Activated gamma-delta T cell treated with Interleukin-2 at 50 U/mL for 16 hours (primary cell): ENCODE measurements at places on chromosomes 3 and 15.

DNA sequence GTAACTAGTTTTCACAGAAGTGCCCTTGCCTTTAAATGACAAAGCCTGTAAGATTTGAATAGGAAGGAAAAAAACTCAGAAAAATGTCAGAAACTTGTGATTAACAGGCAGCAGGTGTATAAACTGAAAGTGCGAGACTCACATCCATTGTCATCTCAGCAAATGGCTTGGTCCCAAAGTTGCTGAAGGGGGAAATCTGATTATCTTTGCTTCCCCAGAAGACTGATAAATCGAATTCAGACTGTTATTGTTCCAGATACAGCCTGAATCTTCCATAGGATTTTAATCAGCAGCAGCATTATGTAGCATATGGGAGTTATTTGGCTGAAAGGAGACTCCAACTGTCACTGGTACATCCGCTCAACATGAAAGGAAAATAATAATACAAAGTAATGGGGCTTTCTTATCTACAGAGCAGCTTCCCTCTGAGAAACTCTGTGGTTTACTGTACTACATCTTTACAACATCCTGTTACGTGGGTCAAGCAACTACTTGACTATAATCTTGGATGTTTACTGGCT, 550.4 kb upstream of the CCDC54 start:
- no peak for DNase-seq

DNA sequence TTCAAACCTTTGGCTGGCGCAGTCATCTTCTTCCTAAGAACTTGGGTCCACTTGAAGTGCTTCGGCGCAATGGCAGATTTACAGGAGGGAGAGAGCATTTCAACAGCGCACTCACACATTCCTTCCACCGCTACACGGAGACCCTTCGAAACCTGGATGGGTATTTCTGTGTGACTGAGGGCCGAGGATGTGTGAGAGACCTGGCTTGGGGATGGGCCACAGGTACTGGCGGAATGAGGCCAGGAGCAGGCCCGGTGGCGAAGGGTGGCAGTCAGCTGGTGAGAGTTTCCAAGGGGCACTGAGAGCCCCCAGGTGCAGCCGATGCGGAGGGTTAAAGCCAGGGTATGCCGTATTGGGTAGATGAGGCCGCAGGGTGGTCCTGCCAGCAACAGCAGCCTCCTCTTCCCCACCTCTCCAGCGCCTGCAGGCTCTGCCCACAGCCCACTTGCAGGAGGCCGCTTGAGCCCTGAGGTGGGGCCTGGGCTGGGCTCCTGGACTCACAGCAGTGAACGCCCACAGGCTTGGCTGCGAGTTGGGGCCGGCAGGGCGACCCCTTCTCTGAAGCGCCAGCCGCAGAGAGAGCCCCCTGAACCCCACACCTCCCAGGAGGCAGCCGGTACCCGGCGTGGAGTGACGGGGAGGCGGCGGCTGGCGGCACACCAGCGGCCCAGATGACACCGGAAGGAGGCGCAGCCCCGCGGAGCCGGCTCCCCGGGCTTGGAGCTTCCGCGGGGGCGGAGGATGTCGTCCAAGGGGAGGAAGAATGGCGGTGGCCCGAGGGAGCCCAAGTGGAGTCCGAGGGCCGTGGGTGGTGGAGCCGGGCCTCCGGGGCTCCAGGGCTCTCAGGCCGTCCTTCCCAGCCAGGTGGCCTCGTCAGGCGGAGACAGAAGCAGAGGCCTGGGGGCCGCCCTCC, 166.5 kb downstream of the NSMCE3 start:
- no peak for DNase-seq

GRCh38 chr3:29293421-29293820, 12.6 kb downstream of the RBMS3 start:
- no peak for DNase-seq

- no peak for DNase-seq
These were observed 283.8 kb downstream of the C3orf38 start for GRCh38 chr3:88433568-88433967.

DNA sequence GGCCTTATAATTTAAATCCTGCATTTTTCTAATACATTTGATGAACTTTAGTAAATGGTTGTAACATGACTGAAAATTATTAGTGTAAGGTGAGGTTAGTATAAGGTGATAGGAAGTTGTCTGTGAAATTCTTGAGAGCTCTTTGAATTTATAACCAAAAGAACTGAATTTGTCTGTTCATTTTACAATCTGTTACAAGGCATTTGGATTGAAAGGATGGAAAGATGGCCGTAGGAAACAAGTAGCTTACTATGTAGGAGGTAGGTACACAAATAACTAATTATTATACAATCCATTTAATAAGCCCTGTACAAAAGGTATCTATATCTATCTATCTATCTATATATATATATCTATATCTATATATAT, 6.6 kb downstream of the DIPK2A start:
- no peak for DNase-seq

DNA sequence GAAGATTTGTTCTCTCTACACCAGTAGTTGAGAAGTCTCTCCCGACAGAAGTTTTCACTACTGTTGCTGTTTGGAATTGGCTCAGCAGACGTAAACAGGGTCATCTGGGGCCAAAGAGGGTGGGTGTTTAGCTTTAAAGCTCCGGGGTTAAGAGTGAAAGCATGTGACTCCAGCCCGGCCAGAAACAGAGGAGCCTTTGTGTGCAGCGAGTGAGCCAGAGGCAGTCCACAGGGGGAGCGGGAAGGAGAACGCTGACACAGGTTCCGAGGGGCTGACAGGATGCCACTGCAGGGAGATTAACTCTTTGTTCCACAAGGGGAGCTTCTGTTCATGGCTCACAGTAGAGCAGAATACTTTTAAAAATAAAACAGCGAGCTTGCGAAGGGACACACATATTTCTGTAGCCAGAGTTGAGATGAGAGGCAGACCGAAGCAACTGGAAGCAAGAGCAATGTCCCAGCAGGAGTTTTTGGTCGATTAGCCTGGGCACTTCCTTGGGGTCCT, 26.9 kb downstream of the BMF start:
- DNase-seq: no peak
